ENCODE measurements at places on chromosomes 3 and 15.

DNA sequence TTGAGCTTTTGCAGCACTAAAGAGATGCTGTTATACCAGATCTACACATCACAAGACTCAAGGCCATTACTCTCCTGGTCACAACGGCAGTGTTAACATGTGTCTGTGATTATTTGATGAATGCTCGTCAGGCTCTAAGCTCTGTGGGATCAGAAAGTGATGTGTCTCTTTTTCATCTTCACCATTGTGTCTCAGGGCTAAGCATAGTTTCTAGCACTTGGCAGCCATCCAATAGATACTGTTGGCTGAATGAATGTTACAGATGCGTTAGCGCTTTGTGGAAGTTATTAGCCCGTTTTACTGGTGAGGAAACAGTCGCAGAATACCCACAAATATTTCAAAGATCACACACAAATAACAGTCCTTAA lies 1.2 kb upstream of the FAM81A start:
- DNase-seq: no peak

DNA sequence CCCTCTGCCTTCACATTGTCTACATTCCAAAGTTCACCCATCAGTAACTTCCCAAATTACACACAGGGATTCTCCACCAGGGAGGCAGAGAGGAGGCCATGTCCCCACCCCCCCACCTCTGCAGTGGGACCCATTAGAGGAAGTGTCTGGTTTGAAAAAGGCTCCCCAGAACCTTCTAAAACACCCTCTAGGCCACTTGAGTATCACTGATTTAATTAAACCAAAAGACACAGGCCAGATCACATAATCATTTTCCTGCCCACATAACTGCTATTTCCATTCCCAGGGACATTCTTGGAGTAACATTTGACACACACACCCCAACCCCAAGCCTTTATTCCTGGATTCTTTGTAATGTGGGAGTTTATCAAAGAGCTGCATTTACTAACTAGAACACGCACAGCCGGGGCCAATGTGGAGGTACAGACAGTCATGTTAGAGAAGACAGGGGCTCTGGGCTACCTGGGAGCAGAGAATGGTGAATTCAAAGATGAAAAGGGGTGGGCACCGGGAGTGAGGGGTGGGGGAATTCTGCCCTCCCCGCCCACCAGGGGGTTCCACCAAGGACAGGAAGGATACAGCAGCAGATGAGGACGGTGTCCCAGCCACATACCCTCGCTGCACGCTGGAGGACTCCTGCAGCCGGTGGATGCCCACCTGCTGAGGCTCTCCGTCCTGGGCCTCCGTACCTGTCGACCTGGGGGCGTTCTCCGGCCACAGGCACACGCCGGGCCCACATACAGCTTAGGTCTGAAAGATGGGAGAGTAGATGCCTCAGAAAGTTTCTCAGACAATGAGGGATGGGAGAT lies 201.4 kb upstream of the CTNNB1 start:
- no peak for DNase-seq

DNA sequence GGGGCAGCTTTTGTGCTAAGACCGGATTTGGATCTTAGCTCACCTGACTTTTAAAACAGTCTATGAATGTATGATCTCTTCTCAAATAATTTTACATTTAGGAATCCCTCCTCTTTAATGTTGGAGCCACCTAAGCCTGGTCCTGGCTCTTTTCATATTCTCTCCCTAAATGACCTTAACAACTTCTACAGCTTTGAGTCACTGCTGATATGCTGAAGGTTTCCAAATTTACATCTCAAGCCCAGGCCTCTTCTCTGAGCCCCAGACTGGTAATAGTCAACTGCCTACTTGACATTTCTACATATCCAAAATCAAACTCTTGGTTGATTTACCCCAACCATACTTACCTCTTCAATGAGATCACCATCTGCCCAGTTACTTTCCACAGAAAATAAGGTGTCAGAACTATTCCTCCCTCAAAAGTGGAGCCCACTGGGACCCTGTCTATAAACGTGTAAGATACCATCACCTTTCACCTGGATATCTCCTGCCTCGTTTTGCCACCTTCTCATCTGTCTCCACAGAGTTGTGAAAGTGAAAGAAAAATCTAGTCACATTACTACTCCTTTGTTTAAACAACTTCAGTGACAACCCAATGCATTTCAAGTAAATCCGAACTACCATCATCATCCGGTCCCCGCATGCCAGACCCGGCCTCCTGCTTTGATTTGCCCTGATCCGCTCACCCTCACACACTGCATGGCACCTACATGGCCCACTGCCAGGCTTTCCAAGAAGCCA lies 48.8 kb downstream of the UBP1 start:
- DNase-seq: no peak

- DNase-seq: no peak
These were observed 1.1 kb upstream of the SCAMP5 start for GRCh38 chr15:74994236-74994635.

DNA sequence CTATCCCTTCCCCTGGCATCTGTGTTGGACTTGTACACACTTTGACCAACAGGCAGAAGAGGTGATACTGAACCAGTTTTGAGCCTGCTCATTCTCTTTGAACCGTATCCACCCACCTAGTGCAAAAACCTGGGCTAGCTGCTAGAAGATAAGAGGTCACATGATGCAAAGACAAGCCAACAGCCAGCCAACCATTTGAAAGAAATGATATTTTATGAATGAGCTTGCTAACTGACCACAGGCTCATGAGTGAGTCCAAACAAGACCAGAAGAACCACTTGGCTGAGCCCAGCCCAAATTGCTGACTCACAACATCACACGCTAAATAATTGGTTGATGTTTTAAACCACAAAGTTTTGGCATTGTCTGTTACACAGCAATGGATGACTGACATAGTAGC lies 74.0 kb upstream of the CTNNB1 start:
- DNase-seq: no peak

GRCh38 chr3:12782172-12782815 lies 14.2 kb upstream of the CAND2 start:
- no peak for DNase-seq

DNA sequence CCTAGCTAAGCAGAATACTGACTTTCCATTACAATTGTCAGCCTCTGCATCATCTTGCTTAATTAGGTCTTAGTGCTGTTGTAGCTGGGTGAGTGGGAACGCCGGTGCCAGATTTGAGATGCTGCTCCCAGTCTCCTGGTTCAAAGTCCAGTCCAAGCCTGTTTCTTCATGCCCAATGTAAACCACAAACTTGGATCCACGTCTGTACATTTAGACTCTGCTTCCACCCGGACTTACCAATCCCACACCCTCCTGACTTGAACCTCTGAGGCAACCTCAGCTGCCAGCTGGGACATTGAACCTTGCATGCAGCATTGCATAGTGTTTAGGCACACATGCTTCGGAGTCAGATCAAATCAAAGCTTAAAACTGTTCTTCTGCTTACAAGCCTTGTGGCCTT lies 43.0 kb downstream of the BCL2L10 start:
- no peak for DNase-seq

DNA sequence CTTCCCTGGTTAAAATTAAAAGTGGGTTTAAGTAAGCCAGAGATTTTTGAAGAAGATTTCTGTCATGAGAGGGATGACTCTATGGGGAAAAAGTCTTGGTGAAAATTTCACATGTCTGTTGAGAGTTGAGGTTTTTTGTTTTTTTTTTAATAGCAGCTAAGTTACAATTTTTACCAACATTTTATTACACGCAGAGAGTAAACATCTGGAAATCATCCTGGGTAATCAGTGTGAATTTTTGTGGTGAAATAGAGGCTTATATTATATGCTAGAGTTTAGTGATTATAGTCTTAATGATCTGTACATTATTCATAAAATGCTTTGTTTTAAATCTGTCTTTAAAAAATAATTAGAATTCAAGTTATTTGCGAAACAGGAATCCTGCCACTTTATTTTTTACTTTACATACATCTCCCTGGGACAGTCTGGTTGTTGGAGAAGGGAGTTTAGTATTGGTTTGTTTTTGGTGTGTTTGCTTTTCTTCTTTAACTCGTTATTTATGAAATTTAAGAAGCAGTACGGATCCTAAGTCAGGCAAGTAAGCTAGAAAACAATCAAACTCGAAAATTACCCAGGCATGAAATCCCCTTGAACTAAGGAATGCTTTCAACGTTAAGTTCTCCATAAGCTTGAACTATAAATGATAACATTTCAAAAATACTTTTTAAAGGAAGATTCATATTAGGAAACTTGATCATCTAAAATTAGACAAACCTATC lies 143.4 kb upstream of the TSC22D2 start:
- DNase-seq: no peak

GRCh38 chr3:28186748-28187147 lies 54.7 kb upstream of the CMC1 start:
- no peak for DNase-seq

GRCh38 chr3:177062052-177062732 lies 135.1 kb downstream of the TBL1XR1 start:
- no peak for DNase-seq

DNA sequence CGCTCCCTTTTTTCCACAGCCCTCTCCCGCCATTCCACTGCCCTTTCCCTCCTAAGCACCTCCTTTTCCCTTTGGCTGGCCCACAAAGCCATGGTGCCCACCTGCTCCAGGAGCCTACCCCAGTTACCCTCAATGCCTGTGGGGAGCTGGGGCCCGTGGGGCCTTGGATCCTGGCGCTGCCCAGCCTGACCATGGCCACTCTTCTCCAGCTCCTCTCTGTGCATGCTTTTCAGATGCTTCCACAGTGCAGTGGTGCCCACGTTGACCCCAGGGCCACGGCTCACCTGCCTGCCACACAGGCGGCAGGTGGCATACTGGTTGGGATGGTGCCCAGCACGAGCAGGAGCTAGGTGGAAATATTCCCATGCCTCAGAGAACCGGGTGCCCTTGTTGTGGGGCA lies 1.5 kb downstream of the ZBED2 start:
- no peak for DNase-seq

DNA sequence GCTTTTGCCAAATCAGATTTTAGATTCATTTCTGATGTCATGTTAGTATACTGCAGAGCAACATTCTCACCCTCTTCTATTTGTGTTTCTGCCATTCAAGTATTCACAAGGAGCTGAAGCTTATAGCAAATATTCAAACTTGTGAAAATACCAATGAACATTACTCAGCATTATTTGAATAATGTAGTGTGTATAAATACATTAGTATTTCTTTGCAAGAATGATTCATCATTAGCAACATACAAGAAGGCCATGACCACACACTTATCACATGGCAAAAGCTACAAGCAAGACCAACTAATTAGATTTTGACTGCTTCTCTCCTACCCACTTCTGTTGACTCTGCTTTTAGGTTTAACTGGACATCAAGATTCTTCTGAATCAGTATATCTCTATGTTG lies 124.9 kb downstream of the IGSF11 start:
- no peak for DNase-seq

GRCh38 chr3:177013681-177014280 lies 183.5 kb downstream of the TBL1XR1 start:
- DNase-seq: no peak

- DNase-seq: no peak
These were observed 55.0 kb downstream of the OXSM start for GRCh38 chr3:25844891-25845290.

DNA sequence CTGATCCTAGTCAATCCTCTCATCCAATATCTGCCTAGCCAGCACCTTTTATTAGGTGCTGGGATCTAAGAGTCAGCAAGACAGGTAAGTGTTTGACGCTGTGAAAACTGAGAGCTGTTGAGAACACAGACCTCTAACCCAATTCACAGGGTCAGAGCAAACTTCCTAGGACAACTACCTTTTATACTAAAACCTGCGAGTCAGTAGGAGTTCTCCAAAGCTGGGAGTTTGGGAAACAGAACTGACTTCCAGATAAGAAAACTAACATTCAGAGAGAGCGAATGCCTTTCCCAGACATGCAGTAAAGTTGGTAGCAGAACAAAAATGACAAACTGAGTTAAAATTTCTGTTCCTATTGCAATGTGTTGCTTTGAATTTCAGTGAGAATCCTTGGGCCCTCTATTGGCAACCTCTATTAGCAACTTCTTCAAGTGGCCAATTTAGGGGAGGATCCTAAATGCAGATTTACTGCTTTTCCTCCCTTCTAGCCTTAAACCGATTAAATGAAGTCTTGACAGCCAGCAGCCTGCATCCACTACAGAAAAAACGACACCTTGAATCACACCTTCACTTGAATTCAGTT lies 11.3 kb downstream of the NR2E3 start:
- DNase-seq: no peak

GRCh38 chr3:193347521-193348501 lies 30.7 kb downstream of the ATP13A5 start:
- no peak for DNase-seq

- DNase-seq: no peak
These were observed 498.6 kb upstream of the ATP11B start for GRCh38 chr3:182294696-182295095.

DNA sequence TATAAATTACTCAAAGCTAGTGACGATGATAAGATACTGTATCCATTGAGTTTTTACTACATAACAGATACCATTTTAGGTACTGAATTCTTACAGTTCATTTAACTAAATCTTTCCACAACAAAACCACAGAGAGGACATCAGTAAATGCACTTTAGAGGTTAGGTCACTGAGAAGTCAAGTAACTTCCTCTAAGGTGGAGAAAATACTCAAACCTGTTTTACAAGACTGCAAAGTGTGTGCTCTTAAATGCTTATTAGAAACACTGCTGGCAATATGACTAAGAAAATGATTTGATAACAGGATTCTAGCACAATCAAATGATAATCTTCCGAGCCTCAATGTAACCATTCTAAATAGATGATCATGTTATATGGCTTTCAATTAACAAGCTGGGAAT lies 99.4 kb downstream of the UBE3A start:
- no peak for DNase-seq

DNA sequence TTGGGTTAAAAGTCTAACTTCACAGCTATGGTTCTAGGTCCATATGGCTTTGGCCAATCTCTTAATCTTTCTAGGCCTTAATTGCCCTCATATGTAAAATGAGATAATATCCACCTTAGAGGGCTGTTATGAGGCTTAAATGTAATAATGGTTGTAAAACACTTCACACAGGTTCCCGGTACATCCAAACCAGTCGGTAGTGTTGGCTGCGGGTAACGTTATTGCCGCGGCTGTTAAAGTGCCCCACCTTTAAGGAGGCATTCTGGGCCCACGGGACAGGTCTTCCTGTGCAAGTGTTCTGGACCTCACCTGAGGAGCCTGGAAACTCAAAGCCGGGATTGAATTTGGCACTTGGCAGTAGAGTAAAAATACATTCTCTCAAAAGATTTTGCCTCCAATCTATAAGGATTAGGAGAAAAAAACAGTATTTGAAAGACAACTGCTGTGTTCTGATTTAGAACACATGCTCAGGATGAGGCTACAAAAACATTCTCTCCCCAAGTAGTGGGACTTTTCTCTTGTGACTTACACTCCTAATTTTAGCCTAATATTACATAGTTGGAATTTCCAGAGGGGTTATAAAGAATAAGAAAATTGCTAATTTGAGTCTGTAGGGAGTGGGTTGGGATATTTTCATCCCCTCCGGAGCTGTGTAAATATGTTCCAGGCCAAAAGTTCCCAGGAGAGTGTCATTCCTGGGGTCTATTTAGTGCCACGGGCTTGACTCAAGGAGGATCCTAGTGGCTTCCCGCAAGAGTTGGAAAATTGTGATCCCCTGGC lies 44.9 kb upstream of the TSEN2 start:
- DNase-seq: no peak

Data from amniotic stem cell (primary cell).